ENCODE measurements at places on chromosomes 2 and 18.

DNA sequence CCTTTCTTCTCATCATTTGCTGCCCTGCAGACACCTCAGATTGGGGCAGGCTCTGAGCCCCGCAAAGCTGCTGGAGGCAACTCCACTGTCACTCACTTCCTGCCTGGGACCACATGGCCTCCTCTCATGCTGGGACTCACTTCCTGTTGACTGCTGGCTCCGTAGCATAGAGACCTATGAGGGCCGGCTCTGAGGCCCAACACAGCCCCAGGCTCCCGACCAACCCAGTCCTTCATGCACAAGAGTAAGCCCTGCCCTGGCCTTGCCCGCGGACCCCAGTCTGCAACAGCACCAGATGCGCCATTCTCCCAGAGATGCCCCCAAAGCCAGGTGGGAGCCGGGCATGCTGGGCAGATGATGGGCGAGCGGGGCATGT is 55.7 kb downstream of the DNMT3A start:
- no peaks in the 10 kb centered on the region for H3K27me3 ChIP-seq
- peak overlapping the region; percentile 75 for H3K27ac ChIP-seq
- DNase-seq = peak; percentile 83
- peaks cover 54% of the 10 kb centered on the region for H3K4me1 ChIP-seq
- peaks cover 16% of the 10 kb centered on the region for H3K36me3 ChIP-seq

DNA sequence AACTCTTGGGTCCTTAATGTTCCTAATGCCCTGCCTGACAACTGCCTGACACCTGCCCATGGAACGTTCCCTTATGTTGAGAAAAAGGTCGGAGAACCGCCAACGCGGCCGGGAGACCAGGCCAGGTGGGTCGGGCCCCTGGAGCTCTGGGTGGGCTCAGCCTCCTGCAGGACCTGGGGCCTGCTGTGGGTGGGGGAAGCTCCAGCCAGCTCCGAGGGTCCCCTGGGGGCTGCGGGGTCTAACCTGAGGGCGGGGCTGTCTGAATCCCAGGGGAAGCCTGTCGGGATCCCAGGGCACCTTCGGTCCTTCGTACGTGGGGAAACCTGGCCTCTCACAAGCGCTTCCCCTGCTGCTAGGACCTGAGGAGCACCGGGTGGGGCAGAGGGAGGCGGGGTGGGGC is 296.0 kb downstream of the NDUFA10 start:
- DNase-seq = no peak
- H3K4me1 ChIP-seq = no peaks in the 10 kb centered on the region
- H3K27ac ChIP-seq = no peak overlapping the region
- no peak overlapping the region for H3K4me3 ChIP-seq
- H3K27me3 ChIP-seq = no peaks in the 10 kb centered on the region
- H3K36me3 ChIP-seq = no peaks in the 10 kb centered on the region

- no peaks in the 10 kb centered on the region for H3K27me3 ChIP-seq
- DNase-seq = no peak
- H3K36me3 ChIP-seq = no peaks in the 10 kb centered on the region
- no peaks in the 10 kb centered on the region for H3K4me1 ChIP-seq
Measured at GRCh38 chr2:69213201-69213600, 173.8 kb downstream of the GFPT1 start.

DNA sequence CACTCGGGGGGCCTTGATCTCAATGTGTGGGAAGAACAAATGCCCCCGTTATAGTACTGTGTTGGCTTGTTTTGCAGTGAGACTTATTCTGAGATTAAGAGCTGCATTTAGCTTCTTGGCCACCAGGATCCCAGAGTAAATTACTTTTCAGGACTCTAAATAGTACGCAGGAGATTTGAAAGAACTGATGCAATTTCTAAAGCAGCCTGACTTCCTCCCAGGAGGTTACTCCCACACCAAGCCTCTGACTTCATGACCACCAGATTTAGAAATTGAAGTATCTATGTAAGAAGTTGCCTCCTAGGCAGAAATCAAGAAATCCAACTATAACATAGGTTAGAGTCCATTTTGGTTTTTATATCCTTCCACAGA is 67.0 kb downstream of the FEZ2 start:
- DNase-seq = no peak
- no peaks in the 10 kb centered on the region for H3K27me3 ChIP-seq
- H3K4me3 ChIP-seq = no peak overlapping the region
- H3K27ac ChIP-seq = no peak overlapping the region
- no peaks in the 10 kb centered on the region for H3K4me1 ChIP-seq
- H3K36me3 ChIP-seq = no peaks in the 10 kb centered on the region

DNA sequence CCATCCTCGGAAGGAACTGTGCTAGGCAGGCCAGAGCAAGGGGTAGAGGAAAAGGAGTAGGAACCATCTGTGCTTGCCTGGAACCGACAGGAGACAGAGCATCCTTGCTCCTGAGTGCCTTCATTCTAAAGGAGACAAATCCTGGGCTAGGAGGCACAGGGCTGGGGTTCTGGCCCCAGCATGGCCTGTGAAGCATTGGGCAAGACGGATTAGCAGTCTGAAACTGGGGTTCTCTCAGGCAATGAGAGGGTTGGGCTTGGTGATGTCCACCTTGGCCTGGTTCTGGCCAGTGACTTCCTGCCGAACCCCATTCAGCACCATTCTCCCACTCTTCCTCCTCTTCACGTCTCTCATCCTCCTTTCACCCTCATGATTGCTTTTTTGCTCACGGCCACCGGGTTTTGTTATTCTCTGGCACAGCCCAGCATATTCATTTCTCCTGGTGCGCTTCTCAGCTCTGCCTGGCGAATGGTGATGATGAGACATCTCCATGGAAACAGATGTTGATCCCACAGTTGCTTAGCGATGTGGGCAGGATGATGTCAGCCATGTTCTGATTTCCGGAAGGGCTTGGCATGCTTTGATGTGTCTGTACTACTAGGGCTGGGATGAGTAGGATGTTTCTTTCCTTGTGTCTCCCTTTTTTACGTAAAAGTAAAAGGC is 127.7 kb downstream of the CAPN13 start:
- no peak overlapping the region for H3K27ac ChIP-seq
- DNase-seq = no peak
- H3K27me3 ChIP-seq = no peaks in the 10 kb centered on the region
- H3K4me1 ChIP-seq = no peaks in the 10 kb centered on the region

GRCh38 chr18:74961596-74961995 is 247.3 kb downstream of the PTGR3 start:
- H3K36me3 ChIP-seq = no peaks in the 10 kb centered on the region
- no peak overlapping the region for H3K4me3 ChIP-seq
